Activated T-helper 1 cell treated with Interleukin-2 at 50 U/mL for 16 hours (primary cell): ENCODE measurements at places on chromosomes 6 and 20.

- no peak for DNase-seq
These were observed 29.8 kb downstream of the PDYN start for GRCh38 chr20:1964061-1964460.

GRCh38 chr6:22765015-22765414 lies 195.6 kb downstream of the HDGFL1 start:
- DNase-seq, result no peak

GRCh38 chr6:104563306-104563705 lies 296.4 kb downstream of the HACE1 start:
- no peak for DNase-seq

DNA sequence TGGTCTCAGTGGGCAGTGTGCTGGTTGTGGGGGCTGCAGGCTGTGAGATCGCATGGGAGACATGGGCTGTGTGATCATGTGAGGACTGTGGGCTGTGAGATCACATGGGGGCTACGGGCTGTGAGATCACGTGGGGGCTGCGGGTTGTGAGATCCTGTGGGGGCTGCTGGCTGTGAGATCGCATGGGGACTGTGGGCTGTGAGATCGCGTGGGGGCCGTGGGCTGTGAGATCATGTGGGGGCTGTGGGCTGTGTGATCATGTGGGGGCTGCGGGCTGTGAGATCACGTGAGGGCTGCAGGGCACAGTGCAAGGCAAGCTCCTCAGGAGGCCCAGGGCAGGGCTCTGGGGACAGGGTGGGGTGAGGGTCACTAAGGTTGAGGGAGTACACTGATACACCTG lies 140.5 kb upstream of the CST7 start:
- DNase-seq, result no peak
